Heart right ventricle (tissue), 16 donors: ENCODE measurements at places on chromosomes 11 and 22. TPM values are rescaled to one million over a fixed set of nuclear protein-coding genes. Genes with fewer than 3 reads are reported as not detected.

SPI1 gene
- 10.5 TPM for total RNA-seq

DNA sequence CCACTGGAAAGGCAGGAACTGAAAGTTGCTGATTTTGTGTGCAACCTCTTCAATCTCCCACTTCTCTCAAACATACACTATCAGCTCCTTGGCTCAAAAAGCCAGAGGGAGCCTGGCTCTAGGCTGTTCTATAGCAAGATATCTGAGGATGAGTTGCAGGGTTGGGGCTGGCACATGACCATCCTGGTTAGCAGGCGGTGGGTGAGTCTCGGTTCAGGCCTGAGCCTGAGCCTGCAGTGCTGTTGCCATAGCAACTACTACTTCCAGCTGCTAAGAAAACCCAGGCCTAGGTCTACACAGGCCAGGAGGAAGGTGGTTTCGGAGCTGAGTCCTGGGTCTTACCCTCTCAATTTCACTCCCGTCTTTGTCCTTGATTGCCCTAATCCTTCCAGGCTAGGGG, 39.0 kb downstream of the CWC15 start:
- peak overlapping the region; percentile 53 for H3K27ac ChIP-seq
- no peak for DNase-seq
- H3K4me3 ChIP-seq, result no peak overlapping the region
- no peaks in the 10 kb centered on the region for H3K27me3 ChIP-seq

SLC6A5 gene
- not detected for total RNA-seq

MS4A15 gene
- not detected for total RNA-seq

ARVCF gene
- 31.1 TPM for total RNA-seq

GRCh38 chr22:19065298-19065859, 56.8 kb downstream of the DGCR2 start:
- no peaks in the 10 kb centered on the region for H3K27me3 ChIP-seq
- no peak overlapping the region for H3K4me3 ChIP-seq
- no peak for DNase-seq
- H3K4me1 ChIP-seq, result no peaks in the 10 kb centered on the region
- H3K27ac ChIP-seq, result no peak overlapping the region

MTCH2 gene
- total RNA-seq, result 98.6 TPM

- no peaks in the 10 kb centered on the region for H3K27me3 ChIP-seq
- DNase-seq, result peak; percentile 13
- H3K36me3 ChIP-seq, result no peaks in the 10 kb centered on the region
Observed at GRCh38 chr11:1889941-1890855, 1.5 kb downstream of the PRR33 start.

DNA sequence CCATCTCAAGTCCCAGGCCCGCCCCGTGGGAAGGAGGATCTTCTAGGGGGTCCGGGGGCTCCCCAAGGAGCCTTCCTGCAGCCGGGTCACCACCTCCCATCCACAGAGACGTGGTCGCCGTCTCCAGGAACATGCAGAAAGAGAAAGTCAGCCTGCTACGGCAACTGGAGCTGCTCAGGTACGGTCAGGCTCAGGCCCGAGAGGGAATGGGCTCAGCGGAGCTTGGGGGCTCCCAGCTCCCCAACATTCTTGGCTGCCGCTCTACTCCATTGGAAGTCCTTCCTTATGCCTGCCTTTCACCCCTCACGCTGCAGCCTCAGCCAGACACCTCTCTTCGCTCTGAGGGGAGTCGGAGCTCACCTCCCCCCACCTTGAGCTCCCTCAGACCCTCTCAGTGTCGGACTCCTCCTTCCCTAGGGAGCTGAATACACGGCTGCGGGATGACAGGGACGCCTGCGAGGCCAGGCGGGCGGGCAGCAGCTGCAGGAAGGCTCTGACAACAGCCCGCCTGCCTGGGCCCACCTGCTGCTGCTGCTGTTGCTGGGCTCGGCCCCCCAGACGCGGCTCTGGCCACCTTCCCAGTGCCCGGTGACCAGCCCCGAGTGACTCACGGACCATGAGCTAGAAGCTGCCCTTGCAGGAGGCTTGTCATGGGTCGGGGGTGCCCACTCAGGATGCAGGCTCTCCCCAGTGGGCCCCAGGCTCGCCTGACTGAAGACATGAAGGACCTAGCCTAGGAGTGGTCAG, 1.5 kb upstream of the CD151 start:
- H3K36me3 ChIP-seq, result peaks cover 6% of the 10 kb centered on the region
- H3K27me3 ChIP-seq, result peaks cover 7% of the 10 kb centered on the region
- peaks cover 82% of the 10 kb centered on the region for H3K4me1 ChIP-seq
- H3K4me3 ChIP-seq, result peak overlapping the region; percentile 59

HORMAD2 gene
- not detected for total RNA-seq

TENM4 gene
- 0.74 TPM for total RNA-seq

TRIM51 gene
- total RNA-seq, result not detected

DNA sequence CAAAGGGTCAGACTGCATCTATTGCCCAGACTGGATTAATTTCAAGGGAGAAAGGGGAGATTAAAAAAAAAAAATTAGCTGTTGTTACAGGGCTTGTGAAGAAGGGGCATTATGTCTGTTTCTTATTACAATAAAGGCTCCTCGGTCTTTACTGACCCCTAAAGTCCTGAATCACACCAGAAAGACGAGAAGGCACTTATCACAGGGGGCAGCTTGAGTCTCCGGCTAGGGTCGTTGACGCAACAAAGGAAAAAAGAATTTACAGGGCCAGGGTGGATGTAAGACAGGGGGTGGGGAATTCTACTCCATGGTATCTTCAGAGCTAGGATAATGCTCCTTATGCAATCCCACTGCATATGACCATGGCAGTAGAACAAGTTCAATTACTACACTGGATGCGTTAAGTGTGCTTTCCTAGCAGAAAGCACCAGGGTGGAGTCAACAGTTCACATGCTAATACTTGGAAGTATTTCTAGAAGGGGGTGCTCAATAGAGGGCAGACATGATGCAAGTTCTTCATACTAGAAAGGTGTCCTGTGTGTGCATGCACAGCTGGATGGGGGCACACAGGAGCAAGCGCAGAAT, 16.5 kb downstream of the DDX17 start:
- no peak overlapping the region for H3K4me3 ChIP-seq
- peaks cover 10% of the 10 kb centered on the region for H3K4me1 ChIP-seq
- no peak overlapping the region for H3K27ac ChIP-seq
- no peaks in the 10 kb centered on the region for H3K27me3 ChIP-seq
- peaks cover 90% of the 10 kb centered on the region for H3K36me3 ChIP-seq

- H3K27ac ChIP-seq, result peak overlapping the region; percentile 27
- H3K4me1 ChIP-seq, result peaks cover 80% of the 10 kb centered on the region
- DNase-seq, result no peak
- no peaks in the 10 kb centered on the region for H3K36me3 ChIP-seq
Observed at GRCh38 chr22:24564376-24565058, 8.7 kb downstream of the SNRPD3 start.

- H3K36me3 ChIP-seq, result no peaks in the 10 kb centered on the region
- H3K27ac ChIP-seq, result no peak overlapping the region
- DNase-seq, result no peak
- no peaks in the 10 kb centered on the region for H3K4me1 ChIP-seq
- no peak overlapping the region for H3K4me3 ChIP-seq
Observed at GRCh38 chr11:114683007-114683406, 4.7 kb downstream of the NXPE2 start.

DNA sequence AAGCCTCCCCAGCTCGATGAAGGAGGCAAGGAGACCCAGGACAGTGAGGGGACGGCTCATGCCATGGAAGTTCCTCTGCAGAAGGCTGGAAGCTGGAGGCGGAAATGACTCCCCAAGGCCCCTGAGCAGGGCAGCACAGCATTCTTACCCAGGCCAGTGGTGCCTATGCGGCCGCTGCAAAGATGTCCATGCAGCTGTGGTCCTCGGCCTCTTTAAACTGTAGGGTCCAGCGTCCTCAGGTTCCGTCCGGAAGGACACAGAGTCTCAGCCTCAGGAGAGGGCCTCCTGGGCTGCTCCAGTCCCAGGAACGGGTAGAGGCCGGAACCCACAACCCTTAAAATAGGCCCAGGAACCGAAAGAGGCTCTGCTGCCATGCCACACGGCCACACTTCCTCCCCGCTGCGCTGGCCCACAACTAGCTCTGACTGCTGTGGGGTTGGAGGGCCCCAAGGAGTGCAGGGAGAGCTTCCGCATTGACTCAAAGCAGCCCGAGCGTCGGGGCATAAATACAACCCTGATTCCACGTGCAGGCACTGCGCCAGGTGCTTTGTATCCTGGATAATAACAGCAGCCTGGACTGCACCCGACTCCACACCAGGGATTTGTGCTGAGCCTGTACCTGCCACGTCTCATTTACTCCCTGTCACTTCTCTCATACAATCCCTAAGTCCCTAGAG, 5.5 kb downstream of the KIAA0930 start:
- DNase-seq, result peak; percentile 35
- peaks cover 3% of the 10 kb centered on the region for H3K4me1 ChIP-seq

DNA sequence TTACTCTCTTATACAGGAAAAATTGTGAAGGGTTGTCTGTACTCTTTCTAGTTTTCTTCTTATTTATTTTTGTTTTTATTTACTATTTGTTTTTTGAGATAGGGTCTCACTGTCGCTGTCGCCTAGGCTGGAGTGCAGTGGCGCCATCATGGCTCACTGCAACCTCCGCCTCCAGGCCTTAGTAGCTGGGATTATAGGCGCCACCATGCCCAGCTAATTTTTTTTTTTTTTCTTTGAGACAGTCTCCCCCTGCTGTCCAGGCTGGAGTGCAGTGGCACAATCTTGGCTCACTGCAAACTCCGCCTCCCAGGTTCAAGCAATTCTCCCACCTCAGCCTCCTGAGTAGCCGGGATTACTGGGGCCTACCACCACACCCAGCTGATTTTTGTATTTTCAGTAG, 18.4 kb downstream of the CUL5 start:
- H3K36me3 ChIP-seq, result no peaks in the 10 kb centered on the region
- no peak overlapping the region for H3K4me3 ChIP-seq
- H3K4me1 ChIP-seq, result peaks cover 20% of the 10 kb centered on the region
- no peak overlapping the region for H3K27ac ChIP-seq
- no peak for DNase-seq
- no peaks in the 10 kb centered on the region for H3K27me3 ChIP-seq

NPAT gene
- 11.4 TPM for total RNA-seq

DNA sequence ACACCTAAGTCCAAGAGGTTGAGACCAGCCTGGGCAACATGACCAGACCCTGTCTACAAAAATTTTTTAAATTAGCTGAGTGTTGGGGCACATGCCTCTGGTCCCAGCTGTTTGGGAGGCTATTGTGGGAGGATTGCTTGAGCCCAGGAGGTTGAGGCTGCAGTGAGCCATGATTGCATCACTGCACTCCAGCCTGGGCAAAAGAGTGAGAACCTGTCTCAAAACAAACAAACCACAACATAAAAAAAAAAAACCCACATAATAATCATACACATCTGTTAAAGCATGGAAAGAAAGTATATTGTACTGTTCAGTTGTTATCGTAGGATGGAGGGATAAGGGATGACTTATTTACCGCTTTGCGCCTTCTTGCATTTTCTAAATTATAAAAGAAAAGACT, 35.9 kb upstream of the GRK2 start:
- H3K27ac ChIP-seq, result no peak overlapping the region
- H3K27me3 ChIP-seq, result no peaks in the 10 kb centered on the region
- no peak overlapping the region for H3K4me3 ChIP-seq
- DNase-seq, result no peak

GRCh38 chr11:66188580-66188979, 79.9 kb upstream of the RAB1B start:
- H3K36me3 ChIP-seq, result no peaks in the 10 kb centered on the region
- peaks cover 5% of the 10 kb centered on the region for H3K4me1 ChIP-seq
- no peaks in the 10 kb centered on the region for H3K27me3 ChIP-seq

TMEM151A gene
- not detected for total RNA-seq

DNA sequence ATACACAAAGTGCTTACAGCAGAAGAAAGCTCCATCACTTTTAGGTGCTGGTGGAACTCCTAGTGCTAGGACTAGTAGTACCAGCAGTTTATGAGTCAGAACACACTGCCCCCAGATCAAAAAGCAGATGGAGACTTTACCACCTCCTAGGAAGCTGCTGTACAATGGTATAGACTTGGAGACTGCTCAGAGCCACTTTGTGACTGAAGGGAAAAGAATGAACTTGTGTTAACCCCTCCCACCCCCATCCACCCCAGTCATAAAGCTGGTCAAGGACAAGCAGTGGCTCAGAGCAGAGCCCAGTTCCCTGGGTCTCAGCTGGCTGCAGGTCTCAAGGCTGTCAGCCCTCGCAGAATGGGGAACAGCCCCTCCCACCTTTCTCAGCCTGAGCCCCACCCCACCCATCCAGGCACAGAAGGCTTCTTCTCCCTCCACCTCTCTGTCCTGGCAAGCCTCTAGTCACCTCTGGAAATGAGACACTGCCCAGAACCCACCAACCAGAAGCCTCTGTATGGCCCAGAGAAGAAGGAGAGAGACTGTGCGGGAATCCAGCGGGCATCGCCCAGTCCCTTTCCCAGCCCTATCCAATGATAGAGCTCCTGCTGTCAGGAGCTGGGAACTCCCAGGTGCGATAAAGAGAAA, 23.8 kb downstream of the PACSIN2 start:
- no peak overlapping the region for H3K4me3 ChIP-seq
- no peaks in the 10 kb centered on the region for H3K36me3 ChIP-seq
- H3K27ac ChIP-seq, result no peak overlapping the region

NOL12 gene
- 12.7 TPM for total RNA-seq

GRCh38 chr11:60852982-60853950, 2.5 kb downstream of the PTGDR2 start:
- no peak overlapping the region for H3K4me3 ChIP-seq
- no peak overlapping the region for H3K27ac ChIP-seq
- H3K4me1 ChIP-seq, result no peaks in the 10 kb centered on the region
- peaks cover 49% of the 10 kb centered on the region for H3K36me3 ChIP-seq
- no peak for DNase-seq

SYCE3 gene
- not detected for total RNA-seq

DNA sequence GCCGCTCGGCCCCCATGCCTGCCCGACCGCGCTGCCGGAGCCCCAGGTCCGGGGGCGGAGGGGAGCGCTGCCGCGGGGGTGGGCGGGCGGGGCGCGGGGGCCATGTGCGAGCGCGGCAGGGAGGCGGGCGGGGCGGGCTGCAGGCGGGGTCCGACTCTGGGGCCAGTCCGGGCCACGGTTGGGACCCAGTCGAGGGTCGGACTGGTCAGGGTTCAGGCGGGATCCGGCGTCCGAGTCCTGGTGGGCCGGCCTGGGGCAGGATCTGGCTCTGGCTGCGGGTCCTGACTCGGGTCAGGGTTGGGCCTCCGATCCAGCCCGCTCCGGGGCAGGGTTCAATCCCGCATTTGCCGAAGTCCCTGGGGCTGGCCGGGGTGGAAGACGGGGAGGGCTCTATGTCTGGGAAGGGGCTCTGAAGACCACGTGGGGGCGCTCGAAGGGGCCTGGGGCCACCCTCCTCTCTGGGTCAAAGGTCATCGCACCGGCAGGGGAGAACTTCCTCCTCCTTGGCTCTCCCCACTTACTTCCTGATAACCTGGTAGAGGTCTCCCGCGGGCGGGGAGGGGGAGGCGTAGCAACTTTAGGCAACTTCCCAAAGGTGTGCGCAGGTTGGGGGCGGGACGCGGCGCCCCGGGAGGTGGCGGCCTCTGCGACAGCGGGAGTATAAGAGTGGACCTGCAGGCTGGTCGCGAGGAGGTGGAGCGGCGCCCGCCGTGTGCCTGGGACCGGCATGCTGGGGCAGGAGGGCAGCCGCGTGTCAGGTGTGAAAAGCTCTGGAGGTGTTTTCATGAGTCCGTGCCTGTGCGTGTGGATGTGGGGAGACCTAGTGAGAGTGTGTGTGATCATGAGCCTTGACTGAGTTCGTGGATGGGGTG, 603 bp downstream of the ESRRA start:
- peak; percentile 73 for DNase-seq
- peaks cover 45% of the 10 kb centered on the region for H3K4me1 ChIP-seq
- H3K36me3 ChIP-seq, result no peaks in the 10 kb centered on the region
- H3K27ac ChIP-seq, result peak overlapping the region; percentile 96
- no peaks in the 10 kb centered on the region for H3K27me3 ChIP-seq

OR52I2 gene
- not detected for total RNA-seq
